SJSA1 (cell line): ENCODE measurements at places on chromosomes 5 and 9. TPM values are rescaled to one million over a fixed set of nuclear protein-coding genes. Genes with fewer than 3 reads are reported as not detected.

GRCh38 chr5:133996683-133997252, 8.0 kb downstream of the VDAC1 start:
- no peaks in the 10 kb centered on the region for H3K27me3 ChIP-seq
- H3K36me3 ChIP-seq, result peaks cover 34% of the 10 kb centered on the region
- no peak overlapping the region for H3K27ac ChIP-seq
- H3K4me1 ChIP-seq, result peaks cover 70% of the 10 kb centered on the region
- H3K4me3 ChIP-seq, result no peak overlapping the region
- no peak for DNase-seq

DNA sequence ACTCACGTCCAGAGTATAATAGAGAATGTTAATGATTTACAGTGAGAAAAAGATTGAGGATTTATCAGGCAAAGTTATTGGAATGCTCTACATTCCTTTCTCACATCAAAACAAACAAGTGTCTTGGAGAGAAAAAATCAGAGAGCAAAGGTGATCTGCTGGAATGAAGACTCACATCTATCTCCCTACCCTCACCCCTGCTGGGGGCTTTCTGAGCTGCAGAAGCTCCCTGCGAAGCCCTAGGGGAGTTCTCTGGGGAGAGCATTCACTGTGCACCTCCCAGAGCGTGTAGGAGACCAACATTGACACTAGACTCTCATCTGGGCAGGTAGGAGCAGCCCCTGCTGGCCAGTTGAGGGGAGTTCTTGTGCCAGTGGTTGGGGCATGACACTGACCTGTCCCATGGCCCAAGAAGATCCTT, 76.6 kb upstream of the ADAMTS16 start:
- peaks cover 17% of the 10 kb centered on the region; the same call in 1 of the 2 replicates for H3K27me3 ChIP-seq
- DNase-seq, result no peak
- H3K36me3 ChIP-seq, result no peaks in the 10 kb centered on the region
- no peak overlapping the region for H3K27ac ChIP-seq
- no peak overlapping the region for H3K4me3 ChIP-seq
- no peaks in the 10 kb centered on the region for H3K4me1 ChIP-seq

DNA sequence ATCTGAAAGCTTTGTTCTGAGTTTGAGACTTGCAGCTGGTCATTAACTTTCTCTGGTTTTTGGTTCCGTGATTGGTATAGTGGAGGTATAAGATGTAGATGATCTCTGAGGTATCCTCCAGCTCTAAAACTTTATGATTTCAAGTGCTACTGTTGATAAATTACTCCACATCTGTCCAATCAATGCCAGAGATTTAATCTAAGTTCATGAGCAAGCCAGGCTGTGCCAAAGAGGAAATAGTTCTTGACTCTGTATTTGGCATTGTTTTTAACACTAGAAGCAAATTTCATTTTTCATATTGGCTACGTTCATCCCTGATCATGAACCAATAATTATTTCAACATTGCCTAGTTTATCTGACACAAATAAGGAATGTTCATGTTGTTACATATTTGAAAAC, 28.5 kb upstream of the CHD1 start:
- no peak overlapping the region for H3K27ac ChIP-seq
- H3K4me1 ChIP-seq, result no peaks in the 10 kb centered on the region
- H3K27me3 ChIP-seq, result no peaks in the 10 kb centered on the region
- no peak for DNase-seq

Gene PDE6A
- 0.05 TPM in 1 of 2 replicates, not detected in the other for total RNA-seq

- no peak overlapping the region for H3K4me3 ChIP-seq
- no peaks in the 10 kb centered on the region for H3K4me1 ChIP-seq
- H3K27ac ChIP-seq, result no peak overlapping the region
- no peak for DNase-seq
- H3K27me3 ChIP-seq, result no peaks in the 10 kb centered on the region
Measured at GRCh38 chr5:179008667-179009066, 13.5 kb upstream of the GRM6 start.

DNA sequence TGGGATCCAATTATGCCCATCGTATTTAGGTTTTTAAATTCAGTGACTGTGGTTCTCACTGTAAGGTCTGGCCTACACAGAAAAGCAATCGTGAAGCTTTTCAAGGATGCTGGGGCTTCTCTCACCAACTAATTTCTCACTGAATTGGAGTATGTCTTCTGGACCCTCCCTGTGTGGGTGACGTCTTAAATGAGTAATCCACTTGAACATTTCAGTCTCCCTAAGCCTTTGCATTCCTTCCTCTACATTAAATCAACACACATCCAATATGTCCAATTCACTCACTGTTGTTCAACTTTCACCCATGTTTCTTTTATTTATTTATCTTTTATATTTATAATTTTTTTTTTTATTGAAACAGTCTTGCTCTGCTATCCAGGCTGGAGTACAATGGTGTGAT, 12.5 kb upstream of the BTF3 start:
- no peak overlapping the region for H3K27ac ChIP-seq
- no peaks in the 10 kb centered on the region for H3K36me3 ChIP-seq
- no peak for DNase-seq
- H3K4me3 ChIP-seq, result no peak overlapping the region

GRCh38 chr9:104367507-104367906, 136.6 kb upstream of the OR13F1 start:
- H3K27ac ChIP-seq, result no peak overlapping the region
- no peaks in the 10 kb centered on the region for H3K27me3 ChIP-seq
- H3K4me1 ChIP-seq, result no peaks in the 10 kb centered on the region
- no peaks in the 10 kb centered on the region for H3K36me3 ChIP-seq
- H3K4me3 ChIP-seq, result no peak overlapping the region

Gene OMD
- 0.37 and 0.81 TPM in 2 replicates for total RNA-seq

GRCh38 chr9:3237121-3237520, 288.7 kb downstream of the RFX3 start:
- no peaks in the 10 kb centered on the region for H3K27me3 ChIP-seq
- H3K27ac ChIP-seq, result no peak overlapping the region
- no peaks in the 10 kb centered on the region for H3K36me3 ChIP-seq
- H3K4me1 ChIP-seq, result no peaks in the 10 kb centered on the region
- DNase-seq, result no peak
- H3K4me3 ChIP-seq, result no peak overlapping the region

- H3K36me3 ChIP-seq, result no peaks in the 10 kb centered on the region
- no peak overlapping the region for H3K4me3 ChIP-seq
- no peak for DNase-seq
- no peaks in the 10 kb centered on the region for H3K27me3 ChIP-seq
Measured at GRCh38 chr9:120045011-120045410, 535.0 kb downstream of the CDK5RAP2 start.

- peak; percentile 80 for DNase-seq
- no peak overlapping the region; the same call in 1 of the 2 replicates for H3K4me3 ChIP-seq
- no peaks in the 10 kb centered on the region for H3K27me3 ChIP-seq
- H3K36me3 ChIP-seq, result no peaks in the 10 kb centered on the region
- H3K4me1 ChIP-seq, result peaks cover 41% of the 10 kb centered on the region
Measured at GRCh38 chr5:73311291-73312110, 137.1 kb downstream of the FOXD1 start.

DNA sequence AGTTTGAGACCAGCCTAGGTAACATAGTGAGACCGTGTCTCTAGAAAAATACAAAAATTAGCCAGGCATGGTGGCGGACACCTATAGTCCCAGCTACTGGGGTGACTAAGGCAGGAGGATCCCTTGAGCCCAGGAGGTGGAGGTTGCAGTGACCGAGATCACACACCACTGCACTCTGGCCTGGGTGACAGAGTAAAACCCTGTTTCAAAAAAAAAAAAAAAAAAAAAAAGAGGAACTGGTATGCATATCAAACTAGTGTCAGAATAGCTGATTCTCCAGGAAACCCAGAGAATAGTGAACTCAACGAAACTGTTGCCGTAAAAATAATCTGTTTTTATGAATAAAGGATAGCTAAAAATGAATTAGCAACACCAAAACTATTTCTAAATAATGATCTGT, 126.6 kb upstream of the BASP1 start:
- peaks cover 45% of the 10 kb centered on the region for H3K4me1 ChIP-seq
- peak overlapping the region; percentile 64; the same call in 1 of the 2 replicates for H3K27ac ChIP-seq
- no peaks in the 10 kb centered on the region for H3K27me3 ChIP-seq

- H3K36me3 ChIP-seq, result no peaks in the 10 kb centered on the region
- H3K4me3 ChIP-seq, result no peak overlapping the region
- H3K27me3 ChIP-seq, result no peaks in the 10 kb centered on the region
- no peaks in the 10 kb centered on the region for H3K4me1 ChIP-seq
Measured at GRCh38 chr5:174793684-174794328, 69.4 kb downstream of the MSX2 start.

Gene RNF183
- total RNA-seq, result not detected in 2 replicates

Gene PIP5KL1
- 1.6 and 18.4 TPM in 2 replicates for total RNA-seq

GRCh38 chr5:56656846-56657726, 158.3 kb upstream of the MAP3K1 start:
- H3K27ac ChIP-seq, result no peak overlapping the region
- peaks cover 17% of the 10 kb centered on the region for H3K4me1 ChIP-seq
- DNase-seq, result no peak
- no peaks in the 10 kb centered on the region for H3K36me3 ChIP-seq
- H3K4me3 ChIP-seq, result no peak overlapping the region
- H3K27me3 ChIP-seq, result no peaks in the 10 kb centered on the region

GRCh38 chr5:77210964-77211690, 647 bp downstream of the PDE8B start:
- H3K4me3 ChIP-seq, result peak overlapping the region; percentile 39
- no peak for DNase-seq
- peaks cover 11% of the 10 kb centered on the region for H3K4me1 ChIP-seq
- peaks cover 59% of the 10 kb centered on the region for H3K27me3 ChIP-seq
- H3K36me3 ChIP-seq, result no peaks in the 10 kb centered on the region
- no peak overlapping the region for H3K27ac ChIP-seq

DNA sequence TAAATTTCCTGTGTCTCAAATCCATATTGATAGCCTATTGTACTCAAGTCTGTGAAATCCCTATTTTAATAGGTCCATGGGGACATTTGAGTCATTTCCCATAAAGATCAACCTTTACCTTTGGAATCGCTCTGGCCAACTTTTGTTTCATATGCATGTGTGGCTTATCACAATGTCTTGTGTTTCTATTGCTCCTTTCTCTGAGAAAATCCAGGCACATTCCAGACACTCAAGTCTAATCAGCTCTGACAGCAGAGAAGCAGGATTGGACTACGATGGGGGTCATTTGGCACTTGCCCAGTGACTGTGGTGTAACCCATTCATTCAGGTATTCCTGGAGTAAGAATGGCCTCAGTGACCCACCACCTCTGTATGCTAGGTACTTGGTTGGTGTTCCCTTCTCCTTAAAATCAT, 48.4 kb downstream of the ACTBL2 start:
- H3K27ac ChIP-seq, result peak overlapping the region; percentile 81
- H3K36me3 ChIP-seq, result no peaks in the 10 kb centered on the region
- DNase-seq, result peak; percentile 80
- H3K27me3 ChIP-seq, result no peaks in the 10 kb centered on the region
- H3K4me3 ChIP-seq, result no peak overlapping the region

DNA sequence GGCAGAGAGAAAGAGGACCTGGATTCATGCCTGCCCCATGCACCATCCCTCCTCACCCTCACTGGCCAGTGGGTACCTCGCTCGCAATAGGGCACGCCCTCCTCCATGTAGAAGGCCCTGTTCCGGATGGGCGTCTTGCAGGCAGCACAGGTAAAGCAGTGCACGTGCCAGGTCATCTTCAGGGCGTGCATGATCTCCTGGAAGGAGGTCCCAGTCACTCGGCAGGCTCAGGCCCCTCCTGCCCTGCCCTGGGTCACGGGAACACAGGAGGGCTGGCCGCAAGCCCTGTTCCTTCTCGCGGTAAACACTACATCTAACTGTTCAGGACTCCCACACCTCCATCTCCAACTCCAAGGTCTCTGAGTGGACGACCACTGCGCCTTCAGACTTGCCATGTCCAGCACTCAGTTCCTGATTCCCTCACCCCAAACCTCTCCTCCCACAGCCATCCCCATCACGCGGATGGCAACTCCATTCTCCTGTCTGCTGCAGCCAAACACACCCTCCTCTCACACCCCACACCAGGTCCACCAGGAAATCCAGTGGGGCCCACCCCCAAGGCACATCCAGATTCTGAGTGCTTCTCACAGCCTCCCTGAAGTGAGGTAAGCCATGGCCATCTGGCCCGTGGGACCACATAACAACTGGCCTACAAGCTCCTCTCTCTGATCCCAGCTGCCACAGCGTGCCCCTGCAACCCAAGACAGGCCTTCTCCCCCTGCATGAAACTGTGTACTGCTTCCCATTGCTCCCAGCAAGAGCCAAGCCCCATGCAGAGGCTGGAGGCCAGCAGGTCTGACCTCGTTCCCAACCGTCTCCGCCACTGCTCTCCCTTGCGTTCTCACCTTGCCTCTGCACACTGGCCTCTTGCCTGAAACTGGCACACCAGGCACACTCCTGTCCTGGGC, 10.8 kb upstream of the DBN1 start:
- H3K4me1 ChIP-seq, result peaks cover 17% of the 10 kb centered on the region
- H3K27ac ChIP-seq, result no peak overlapping the region
- no peaks in the 10 kb centered on the region for H3K27me3 ChIP-seq
- DNase-seq, result no peak

DNA sequence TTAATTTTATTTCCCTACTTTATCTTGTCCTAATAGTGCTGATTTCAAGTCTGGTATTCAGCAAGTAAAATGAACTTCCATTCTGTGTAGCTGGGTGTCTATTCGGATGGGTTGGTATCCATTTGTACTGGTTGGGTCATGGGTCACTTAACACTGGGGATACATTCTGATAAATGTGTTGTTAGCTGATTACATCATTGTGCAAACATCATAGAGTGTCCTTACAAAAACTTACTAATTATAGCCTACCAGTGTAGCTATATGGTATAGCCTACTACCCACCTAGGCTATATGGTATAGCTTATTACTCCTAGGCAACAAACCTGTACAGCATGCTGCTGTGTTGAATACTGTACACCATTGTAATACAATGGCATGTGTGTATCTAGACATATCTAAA, 1373.7 kb upstream of the DMAC1 start:
- no peak overlapping the region for H3K27ac ChIP-seq
- no peaks in the 10 kb centered on the region for H3K27me3 ChIP-seq
- no peaks in the 10 kb centered on the region for H3K4me1 ChIP-seq
- no peak for DNase-seq
- no peaks in the 10 kb centered on the region for H3K36me3 ChIP-seq

DNA sequence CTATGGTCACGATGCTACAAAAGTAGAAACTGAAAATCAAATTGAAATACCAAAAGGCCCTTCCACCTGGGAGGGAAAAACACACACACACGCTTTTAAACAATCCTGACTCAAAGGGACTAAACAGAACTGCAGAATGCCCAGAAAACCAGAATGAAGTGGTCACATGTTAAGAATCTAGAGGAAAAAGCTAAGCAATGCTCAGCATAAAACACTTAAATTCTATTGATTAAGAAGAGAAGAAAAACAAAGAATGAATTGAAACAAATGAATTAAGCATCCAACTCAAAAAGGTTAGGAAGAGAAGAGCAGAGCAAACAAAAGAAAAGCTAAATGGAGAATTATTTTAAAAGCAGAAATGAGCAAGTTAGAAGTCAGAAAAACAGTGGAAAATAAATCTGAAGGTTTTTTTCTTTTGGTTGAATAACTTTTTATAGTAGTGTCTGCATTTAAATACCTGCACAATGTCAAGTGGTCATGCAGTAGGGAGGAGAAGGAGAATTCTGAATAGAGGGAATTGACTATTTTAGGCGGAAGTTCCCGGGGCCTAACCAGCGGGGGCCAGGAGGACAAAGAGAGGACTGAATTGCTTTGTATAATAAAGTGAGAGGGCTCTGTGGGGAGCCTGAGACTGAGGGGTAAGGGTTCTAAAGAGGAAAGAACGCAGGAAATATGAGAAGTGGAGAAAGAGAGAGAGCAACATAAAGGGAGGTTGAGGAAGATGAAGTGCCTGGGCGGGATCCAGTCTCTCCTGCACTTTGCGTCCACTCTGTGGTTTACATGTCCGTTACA, 146.8 kb downstream of the ATPSCKMT start:
- no peak overlapping the region for H3K4me3 ChIP-seq
- H3K4me1 ChIP-seq, result no peaks in the 10 kb centered on the region
- H3K27me3 ChIP-seq, result 0 out of 2 replicates have a peak, but pooled peaks cover 4% of the 10 kb centered on the region
- no peaks in the 10 kb centered on the region for H3K36me3 ChIP-seq
- H3K27ac ChIP-seq, result no peak overlapping the region

- no peak for DNase-seq
- no peaks in the 10 kb centered on the region for H3K27me3 ChIP-seq
- H3K4me1 ChIP-seq, result peaks cover 9% of the 10 kb centered on the region
- no peaks in the 10 kb centered on the region for H3K36me3 ChIP-seq
Measured at GRCh38 chr9:106693558-106693957, 169.4 kb upstream of the ZNF462 start.

Gene C1QTNF2
- total RNA-seq, result 5.7 and 6.7 TPM in 2 replicates
